ENCODE measurements at places on chromosomes 7 and 10. TPM values are rescaled to one million over a fixed set of nuclear protein-coding genes. Genes with fewer than 3 reads are reported as not detected.

Gene ANK3
- 7.2 TPM for total RNA-seq

Gene CYP3A4
- not detected for total RNA-seq

Gene SP4
- total RNA-seq: 5.1 TPM

Gene BMPER
- total RNA-seq: 5.0 TPM

Gene PPP1R3C
- total RNA-seq: 45.8 TPM

Gene MOGAT3
- total RNA-seq: not detected

Gene ETV1
- 17.2 TPM for total RNA-seq

Gene AP4M1
- total RNA-seq: 22.5 TPM

All from uterine smooth muscle cell (primary cell).